ENCODE measurements at places on chromosomes 5 and 9.

DNA sequence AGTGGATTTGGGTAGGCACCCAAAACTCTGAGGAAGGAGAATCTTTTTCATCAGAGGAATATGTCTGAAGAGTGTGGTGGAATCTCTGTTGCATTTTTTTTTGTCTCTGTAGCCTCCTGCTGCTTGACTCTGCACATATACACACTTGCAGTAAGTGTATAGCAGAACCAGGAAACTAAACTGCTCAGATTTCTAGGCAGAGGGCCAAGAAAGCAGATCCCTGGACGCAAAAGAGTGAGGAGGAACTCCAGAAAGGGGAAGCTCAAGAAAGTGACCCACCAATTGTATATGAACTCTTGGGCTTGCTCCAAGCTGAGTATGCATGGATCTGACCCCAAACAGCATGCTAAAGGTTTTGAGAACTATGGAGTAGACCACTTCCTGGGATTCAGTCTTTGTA, 181.8 kb downstream of the GADD45G start:
- DNase-seq, result no peak

DNA sequence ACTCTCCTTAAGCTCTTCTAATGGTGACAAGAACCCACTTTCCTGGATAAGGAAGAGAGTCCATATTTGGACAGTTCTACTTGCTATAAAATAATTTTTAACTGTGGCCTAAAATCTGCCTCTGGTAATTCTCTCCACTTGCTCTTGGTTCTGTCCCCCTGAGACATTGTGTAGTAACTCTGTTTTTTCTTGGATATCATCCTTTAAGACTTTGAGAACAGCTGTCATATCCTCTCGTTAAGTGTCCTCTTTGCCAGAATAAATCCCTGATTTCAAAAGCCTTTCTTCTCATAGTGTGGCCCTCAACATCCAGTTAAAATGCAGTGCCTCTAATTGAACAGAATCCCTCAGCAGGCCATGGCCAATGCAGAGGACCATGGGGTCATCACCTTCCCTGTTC, 101.5 kb downstream of the ARHGEF28 start:
- no peak for DNase-seq

- no peak for DNase-seq
Measured at GRCh38 chr9:19787672-19788071, 1.2 kb downstream of the SLC24A2 start.

DNA sequence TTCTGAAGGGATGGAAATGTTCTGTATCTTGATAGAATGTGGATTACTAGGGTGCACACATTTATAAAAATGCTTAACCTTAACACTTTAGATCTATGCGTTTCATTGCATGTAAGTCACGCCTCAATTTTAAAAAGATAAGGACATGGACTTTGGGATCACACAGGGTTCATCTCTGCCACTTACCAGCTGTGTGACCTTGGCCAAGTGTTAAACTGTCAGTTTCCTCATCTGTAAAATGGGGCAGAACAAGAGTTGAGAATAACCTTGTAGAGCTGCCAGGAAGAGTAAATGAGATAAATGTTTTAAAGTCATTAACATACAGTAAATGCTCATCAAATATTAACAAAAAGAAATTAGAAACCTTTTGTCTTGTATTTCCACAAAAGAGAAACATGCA, 53.5 kb downstream of the NR6A1 start:
- DNase-seq, result no peak

GRCh38 chr9:78314550-78314949, 17.6 kb downstream of the PSAT1 start:
- DNase-seq, result no peak

- DNase-seq, result no peak
Measured at GRCh38 chr5:96220610-96221390, 212.2 kb downstream of the PCSK1 start.

DNA sequence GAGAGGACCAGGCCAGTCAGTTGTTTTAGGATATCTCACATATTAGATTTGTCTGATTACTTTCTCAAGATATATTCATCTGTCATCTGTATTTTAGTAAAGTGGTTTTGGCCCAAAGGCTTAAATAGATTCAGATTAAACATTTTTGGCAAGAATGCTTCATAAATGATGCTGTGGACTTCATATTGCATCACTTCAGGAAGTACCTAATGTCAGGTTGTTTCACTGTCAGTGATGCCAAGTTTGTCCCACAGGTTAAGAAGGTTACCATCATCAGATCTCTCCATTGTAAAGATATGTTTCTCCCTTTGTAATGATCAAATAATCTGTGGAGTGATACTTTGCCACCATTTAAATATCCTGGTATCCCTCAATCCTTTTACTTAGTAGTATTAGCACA, 37.3 kb downstream of the ERCC6L2 start:
- no peak for DNase-seq

GRCh38 chr5:96388176-96388575, 44.9 kb downstream of the PCSK1 start:
- DNase-seq, result no peak

DNA sequence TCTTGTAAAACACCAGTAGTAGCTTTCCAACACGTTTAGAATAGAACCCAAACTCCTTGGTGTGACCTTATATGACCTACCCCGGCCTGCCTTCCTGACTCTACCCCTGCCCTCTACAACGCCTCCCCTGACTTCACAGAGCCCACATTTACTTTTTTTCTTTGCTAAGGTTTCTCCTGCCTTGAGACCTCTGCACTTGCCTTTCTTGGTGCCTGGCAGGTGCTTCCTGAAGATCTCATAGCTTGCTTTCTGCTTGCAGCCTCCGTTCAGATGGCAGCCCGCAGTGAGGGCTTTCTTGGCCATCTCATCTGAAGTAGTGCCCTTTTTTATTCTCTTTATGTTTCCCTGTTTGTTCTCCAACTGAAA, 24.3 kb downstream of the NUP214 start:
- no peak for DNase-seq

- DNase-seq, result no peak
Measured at GRCh38 chr5:44845777-44846176, 37.0 kb downstream of the MRPS30 start.

GRCh38 chr9:99352826-99353225, 130.7 kb downstream of the SEC61B start:
- no peak for DNase-seq

DNA sequence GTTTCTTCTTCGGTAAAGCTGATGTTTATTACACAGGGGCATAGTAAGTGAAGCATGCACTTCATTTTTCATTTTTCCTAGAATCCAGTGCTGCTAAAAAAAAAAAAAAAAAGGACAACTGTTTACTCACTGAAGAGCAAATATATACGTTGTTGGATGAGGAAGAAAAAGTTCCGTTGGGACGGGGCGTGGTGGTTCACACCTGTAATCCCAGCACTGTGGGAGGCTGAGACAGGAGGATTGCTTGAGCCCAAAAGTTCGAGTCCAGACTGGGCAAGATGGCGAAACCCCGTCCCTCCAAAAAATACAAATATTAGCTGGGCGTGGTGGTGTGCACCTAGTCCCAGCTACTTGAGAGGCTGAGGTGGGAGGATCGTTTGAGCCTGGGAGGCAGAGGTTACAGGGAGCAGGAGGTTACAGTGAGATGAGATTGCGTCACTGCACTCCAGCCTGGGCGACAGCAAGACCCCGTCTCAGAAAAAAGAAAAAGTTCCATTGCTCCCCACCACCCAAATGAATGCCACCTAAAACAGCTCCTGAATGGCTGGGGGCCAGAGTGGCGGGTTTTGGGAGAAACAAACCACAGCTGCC, 60.1 kb upstream of the GNE start:
- no peak for DNase-seq

GRCh38 chr9:113580954-113581311, 117.4 kb downstream of the RGS3 start:
- no peak for DNase-seq

- no peak for DNase-seq
Measured at GRCh38 chr9:17063535-17064135, 71.2 kb upstream of the CNTLN start.

GRCh38 chr9:37180138-37180537, 59.8 kb downstream of the ZCCHC7 start:
- DNase-seq, result no peak

DNA sequence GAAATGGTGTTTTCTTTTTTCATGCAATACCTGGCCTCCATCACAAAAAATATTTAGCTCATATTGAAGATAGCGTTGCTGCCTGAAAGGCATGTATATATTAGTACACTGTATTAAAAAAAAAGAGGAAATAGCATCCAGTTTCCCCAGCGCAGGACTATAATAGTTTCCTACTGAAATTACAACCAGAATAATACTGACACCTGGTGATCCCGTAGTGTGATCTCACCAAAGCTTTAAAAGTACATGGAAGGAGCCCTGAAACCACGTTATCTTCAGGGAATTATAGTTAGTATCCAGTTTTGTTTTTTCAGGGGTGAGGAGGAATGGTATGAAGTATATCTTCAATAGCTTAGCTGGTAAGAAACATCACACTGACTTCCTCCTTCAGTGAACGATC, 264.9 kb downstream of the CD180 start:
- no peak for DNase-seq

DNA sequence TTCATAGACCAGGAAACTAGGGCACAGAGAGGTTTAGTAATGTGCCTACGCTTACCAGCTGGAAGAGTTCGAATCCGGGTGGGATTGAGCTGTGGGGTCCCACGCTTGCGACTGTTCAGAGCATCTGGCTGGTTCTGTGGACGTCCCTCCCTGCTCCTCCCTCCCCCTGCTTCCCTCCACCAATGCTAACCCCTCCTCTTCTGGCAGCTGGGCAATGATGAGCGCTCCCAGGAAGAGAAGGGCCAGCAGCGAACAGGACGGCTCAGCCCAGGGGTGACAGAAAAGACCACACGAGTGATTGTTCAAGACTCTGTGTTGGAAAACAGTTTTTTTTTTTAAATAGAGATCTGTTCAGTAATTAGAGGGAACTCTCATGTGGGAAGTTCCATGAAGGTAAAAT, 6.9 kb downstream of the FAM163B start:
- DNase-seq, result no peak

DNA sequence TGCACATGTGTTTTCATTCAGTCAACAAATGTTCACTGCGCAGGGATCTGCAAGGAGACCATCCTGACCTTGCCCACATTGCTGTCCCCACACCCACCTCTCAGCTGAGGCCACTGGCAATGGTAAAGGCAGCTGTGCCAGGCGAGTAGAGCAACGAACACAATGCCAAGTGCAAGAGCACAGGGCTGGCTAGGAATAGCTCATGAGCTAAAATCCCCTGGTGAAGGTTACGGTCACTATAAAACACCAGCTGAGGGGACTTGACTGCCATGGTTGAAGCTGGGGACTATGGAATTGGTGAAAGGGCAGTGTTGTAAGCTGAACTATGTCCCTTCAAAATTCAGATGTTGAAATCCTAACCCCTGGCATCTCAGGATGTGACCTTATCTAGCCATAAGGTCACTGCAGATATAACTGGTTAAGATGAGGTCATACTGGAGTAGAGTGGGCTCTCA, 96.1 kb downstream of the OTULIN start:
- DNase-seq, result no peak

DNA sequence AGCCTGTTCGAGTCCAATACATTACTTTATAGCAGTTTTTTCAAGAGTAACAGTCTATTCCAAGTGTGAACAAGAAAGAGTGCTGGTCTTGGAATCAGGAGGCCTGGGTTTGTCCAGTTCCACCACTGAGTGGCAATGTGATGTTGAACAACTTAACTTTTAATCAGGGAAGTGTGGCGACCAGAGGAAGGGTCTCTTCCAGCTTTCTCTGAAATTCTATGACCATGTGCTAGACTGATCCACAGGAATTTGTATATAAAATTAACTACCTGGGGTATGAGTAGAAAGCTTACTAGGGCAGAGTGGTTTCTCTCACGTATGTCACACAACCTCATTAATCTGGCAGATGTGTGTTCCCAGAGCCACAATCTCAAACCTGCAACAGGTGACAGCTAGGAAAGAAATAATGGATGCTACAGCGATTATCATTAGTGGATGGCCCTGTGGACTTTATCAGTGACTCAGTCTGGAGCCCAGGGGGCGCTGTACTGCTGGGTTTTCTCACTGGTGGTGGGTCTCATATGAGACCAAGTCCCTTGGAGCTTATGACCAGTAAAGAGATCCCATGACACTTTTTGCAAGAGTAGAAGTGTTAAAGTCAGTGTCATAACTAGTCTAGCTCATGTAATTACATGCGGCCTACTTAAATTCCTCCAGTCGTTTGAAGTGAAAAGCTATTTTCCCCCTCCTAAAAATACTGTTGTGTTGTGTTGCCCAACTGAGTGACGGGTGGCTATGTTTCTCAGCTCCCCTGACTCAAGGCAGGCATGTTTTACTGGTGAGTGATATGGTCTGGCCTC, 116.5 kb downstream of the GDNF start:
- no peak for DNase-seq

- DNase-seq, result no peak
Measured at GRCh38 chr5:125484742-125485641, 738.6 kb upstream of the ZNF608 start.

- DNase-seq, result peak; percentile 51
Measured at GRCh38 chr9:136283291-136284235, 20.3 kb downstream of the CCDC187 start.

DNA sequence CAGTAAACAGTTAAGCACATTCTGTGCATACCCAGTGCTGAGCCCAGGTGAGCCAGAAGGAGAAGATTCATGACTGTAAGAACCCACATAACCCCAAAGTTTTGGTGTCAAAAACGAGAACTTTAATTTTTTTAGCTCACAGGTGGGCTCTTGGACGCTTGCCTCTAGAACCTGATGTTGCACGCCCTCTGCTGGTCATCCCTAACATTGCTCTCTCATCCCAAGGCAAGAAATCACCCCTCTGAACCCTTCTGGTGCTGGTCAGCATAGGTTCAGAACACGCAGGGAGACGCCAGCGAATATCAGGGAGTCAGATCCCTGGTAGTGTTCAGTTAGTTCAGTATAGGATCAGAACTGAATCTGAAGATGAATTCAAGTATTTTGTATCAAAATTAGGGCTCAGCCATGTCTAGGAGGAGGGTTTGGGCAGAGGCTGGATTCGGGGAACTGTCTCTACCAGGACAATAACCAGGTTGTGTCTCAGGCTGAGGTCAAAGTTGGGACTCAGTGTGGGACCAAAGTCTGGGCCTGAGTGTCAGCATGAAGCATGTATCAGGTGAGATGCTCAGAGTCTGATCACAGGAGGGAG, 4.1 kb upstream of the DNAJB5 start:
- DNase-seq, result no peak

GRCh38 chr9:82621447-82621846, 441.5 kb downstream of the RASEF start:
- DNase-seq, result no peak

All from stimulated activated CD8-positive, alpha-beta memory T cell treated with anti-CD3 and anti-CD28 coated beads, Interleukin-7, amount 100 ng/mL, for 1 hour (primary cell).